ENCODE measurements at places on chromosomes 2 and 18.

DNA sequence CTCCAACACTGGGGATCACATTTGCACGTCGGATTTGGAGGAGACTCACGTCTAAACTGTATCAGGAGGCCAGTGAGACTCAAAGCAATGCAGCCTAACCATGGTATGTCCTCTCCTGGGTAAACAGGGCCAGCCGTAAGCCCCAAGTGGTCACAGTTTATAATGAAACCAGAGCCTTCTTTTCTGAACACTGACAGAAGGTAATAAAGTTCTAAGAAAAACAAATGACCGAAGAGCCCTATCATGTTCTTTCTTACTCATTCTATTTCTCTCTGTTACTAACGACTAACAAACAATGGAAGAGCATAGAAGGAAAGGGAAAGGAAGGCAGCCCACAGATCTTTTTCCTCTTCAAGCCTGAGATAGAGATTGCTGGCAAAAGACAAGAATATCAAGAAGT is 796.8 kb upstream of the SOX11 start:
- DNase-seq, result no peak

- no peak for DNase-seq
These were observed 23.0 kb downstream of the CNTNAP5 start for GRCh38 chr2:124048102-124048501.

DNA sequence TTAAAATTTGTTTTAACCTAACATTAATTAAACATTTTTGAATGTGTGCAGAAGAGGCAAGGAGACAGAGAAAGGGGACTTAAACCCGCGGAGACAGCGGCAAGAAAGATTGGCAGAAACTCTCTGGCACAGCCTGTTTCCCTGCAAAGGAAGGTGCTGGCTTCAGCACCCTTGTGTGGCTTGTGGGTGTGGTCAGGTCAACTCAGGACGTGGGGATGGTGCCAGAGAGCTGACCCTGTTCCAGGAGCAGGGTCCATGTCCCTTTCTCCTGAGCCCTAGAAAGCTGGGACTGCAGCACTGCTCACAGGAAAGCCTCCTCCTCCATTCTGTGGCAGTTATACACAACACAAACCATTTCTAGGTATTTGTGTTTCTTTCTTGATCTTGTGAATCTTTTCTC is 176.2 kb upstream of the ST6GAL2 start:
- no peak for DNase-seq

DNA sequence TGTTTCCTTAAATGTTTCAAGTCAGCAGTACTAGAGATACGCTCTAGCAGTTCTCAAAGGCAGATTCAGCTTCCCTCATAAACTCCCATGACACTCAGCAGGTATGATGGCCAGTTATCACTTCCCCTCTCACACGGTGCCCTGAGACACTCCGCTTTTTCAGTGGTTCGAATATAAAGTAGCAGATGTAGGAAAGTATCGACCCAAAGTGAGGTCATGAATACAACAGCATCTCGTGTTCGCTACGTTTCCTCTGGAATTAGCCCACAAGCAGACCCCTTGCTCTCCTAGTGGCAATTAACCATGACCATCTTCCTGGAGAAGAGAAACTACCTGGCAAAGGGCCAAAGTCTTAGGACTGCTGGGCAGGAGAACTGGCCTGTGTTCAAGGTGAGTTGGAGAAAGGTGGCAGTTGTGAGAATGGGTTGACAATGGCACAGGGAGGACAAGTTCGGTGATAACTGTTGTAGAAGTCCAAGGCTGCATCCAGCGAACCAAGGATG is 9.3 kb upstream of the AGBL5 start:
- DNase-seq, result peak; percentile 74

GRCh38 chr2:101121174-101121573 is 30.0 kb downstream of the TBC1D8 start:
- DNase-seq, result no peak

DNA sequence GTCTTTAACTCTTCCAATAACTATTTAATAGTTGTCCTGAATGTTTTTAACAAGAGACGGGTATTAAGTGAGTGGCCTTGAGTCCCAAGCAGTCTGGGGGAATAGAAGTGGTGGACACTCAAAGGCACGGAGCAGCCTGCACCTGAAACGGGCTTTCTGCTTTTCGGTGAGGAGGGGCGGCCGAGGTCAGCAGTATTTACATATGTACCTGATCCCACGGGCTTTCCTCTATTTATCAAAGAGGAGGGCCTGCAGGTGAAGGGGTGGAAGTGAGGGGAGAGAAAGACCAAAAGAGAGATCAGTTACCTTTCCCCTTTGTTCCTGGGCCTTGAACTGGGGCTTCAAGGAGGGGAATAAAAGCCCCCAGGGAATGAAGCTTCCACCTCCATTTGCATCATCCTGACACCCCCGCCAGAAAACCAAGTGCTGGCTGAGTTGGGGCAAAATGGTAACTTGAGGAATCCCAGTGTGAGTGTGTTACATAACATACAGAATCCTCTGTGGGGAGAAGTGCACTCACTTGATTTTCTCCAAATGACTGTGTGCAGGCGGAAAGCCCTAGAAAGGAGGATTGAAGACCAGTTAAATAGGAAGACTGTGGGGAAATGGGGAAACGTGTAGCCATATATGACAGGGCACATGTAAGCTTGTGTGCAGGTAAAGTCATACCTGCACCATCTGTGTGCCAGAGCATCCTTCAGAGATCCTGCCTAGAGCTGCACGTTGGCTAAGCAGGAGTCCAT is 12.4 kb downstream of the POU3F3 start:
- peak; percentile 12 for DNase-seq
